ENCODE measurements at places on chromosomes 1 and 21.

GRCh38 chr1:162038624-162039023 is 15.0 kb upstream of the OLFML2B start:
- DNase-seq: no peak

DNA sequence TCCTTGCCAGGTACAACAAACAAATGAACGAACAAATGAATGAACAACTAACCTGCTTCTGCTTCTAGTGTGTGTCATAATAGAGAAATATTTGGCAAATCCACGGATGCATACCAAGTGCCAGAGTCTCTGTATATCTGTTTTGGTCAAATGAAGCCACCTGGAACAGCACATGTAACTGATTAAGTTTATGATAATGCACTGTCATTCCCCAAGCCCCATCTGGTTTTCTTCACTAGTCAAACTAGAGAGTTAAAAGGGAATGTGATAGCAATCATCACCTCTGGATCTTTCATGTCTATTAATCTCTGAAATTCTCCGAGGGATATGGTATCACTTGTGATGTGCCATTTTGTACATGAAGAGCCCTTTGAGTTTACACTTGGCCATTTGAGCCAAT is 21.0 kb upstream of the SCAF4 start:
- no peak for DNase-seq

DNA sequence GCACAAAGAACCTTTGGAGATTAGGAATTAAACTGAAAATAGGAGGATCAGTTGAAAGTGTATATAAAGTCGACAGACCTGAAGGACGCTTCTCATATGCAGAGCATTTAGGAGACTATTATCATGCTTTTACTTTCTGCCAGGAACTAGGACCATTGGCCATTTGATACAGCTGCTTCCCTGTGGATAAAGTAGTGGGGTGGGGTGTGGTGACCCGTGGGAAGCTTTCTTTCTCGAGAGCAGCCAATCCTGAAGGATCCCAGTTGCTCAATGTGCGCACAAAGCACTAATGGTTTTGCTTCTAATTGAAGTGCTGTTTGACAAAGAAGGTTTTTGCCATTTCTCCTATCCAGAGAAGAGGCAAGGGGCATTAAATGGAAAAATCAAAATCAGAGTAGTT is 14.9 kb upstream of the CD55 start:
- DNase-seq: no peak

DNA sequence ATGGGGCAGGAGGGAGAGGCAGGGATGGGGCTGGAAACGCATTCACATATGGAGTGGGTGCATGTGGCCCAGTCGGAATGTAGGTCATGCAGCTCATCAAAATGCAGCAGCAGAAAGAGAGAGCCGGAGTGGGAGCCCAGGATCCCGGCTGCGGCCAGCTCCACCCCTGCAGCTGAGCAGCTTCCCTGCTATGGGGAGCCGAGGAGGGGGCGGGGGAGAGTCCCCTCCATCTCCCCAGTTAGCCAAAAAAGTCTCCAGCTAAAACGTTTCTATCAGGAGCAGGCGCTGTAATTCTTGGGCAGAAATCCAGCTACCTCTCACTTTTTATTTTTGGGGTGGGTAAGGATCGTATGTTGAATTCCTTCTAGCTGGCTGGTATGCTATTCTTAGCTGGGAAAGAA is 39.7 kb downstream of the MRPL37 start:
- no peak for DNase-seq

GRCh38 chr1:162389021-162389818 is 7.7 kb downstream of the C1orf226 start:
- no peak for DNase-seq

Measured in CD4-positive, alpha-beta T cell treated with Interferon gamma for 1 hour (primary cell).